ENCODE measurements at places on chromosomes 5 and 9.

- DNase-seq = no peak
Measured at GRCh38 chr5:2338686-2339085, 412.8 kb downstream of the IRX2 start.

GRCh38 chr9:21455320-21455719 lies 15.1 kb downstream of the IFNA1 start:
- DNase-seq = no peak

GRCh38 chr9:111154081-111154562 lies 115.9 kb upstream of the LPAR1 start:
- DNase-seq = no peak

- DNase-seq = no peak
Measured at GRCh38 chr9:15612962-15613361, 60.1 kb downstream of the CCDC171 start.

GRCh38 chr5:420632-421286 lies 22.2 kb upstream of the EXOC3 start:
- no peak for DNase-seq

GRCh38 chr5:11166923-11167322 lies 405.9 kb upstream of the DAP start:
- no peak for DNase-seq

GRCh38 chr9:130667120-130667435 lies 2.7 kb downstream of the PRDM12 start:
- no peak for DNase-seq

GRCh38 chr9:36401164-36401740 lies 1.2 kb upstream of the RNF38 start:
- DNase-seq = peak; percentile 49

GRCh38 chr5:8462565-8462964 lies 593.6 kb downstream of the MTRR start:
- DNase-seq = no peak

GRCh38 chr9:120541921-120542320 lies 38.0 kb downstream of the CDK5RAP2 start:
- DNase-seq = no peak

- no peak for DNase-seq
Measured at GRCh38 chr5:133934822-133935666, 33.4 kb downstream of the C5orf15 start.

DNA sequence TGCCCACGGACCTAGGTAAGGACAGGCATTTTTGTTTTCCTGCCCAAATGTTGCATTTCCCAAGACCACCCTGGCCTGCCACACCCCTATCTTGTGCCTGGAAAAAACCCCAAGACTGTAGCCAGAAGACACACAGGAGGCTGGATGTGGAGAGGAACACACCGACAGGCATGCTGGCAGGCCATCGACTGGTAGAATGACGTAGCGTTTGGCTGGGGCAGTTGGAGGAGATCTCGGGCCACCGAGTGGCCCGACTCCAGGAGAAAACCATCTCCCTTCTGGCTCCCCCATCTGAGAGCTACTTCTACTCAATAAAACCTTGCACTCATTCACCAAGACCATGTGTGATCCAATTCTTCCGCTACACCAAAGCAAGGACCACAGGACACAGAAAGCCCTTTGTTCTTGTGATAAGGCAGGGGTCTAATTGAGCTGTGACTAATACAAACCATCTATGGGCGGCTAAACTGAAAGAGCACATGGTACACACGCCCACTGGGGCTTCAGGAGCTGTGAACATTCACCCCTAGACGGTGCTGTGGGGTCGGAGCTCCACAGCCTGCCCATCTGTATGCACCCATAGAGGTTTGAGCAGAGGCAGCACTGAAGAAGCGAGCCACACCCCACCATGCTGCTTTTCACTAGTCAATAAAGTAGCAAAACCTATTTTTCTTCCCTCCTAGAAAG lies 38.9 kb upstream of the N4BP3 start:
- no peak for DNase-seq

DNA sequence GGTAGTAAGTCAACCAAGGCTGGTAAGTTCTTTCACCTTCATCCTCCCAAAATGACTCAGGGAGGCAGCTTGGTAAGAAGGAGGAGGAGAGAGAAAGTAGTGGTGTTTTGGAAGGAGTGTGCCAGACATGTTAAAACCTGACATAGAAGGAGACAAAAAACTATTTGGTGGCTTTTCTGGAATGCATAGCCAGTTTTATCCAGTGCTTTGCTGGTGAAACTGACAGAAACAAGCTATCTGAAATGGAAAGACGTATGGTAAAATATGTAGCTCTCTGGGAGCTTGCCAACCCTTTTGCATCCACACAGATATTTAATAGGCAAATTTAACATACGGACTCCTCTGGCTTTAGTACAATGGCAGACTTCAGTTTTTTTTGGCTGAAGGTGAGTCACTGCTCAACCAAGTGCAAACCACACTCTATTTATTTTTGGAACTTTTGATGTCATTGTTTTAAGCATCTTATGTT lies 45.4 kb downstream of the RAB14 start:
- DNase-seq = peak; percentile 28

- DNase-seq = no peak
Measured at GRCh38 chr5:142794537-142794936, 24.4 kb downstream of the ARHGAP26 start.

- peak; percentile 87 for DNase-seq
Measured at GRCh38 chr9:95857124-95857523, 18.4 kb upstream of the ERCC6L2 start.

GRCh38 chr5:76085243-76085579 lies 2.0 kb downstream of the SV2C start:
- DNase-seq = no peak

GRCh38 chr5:159003045-159004030 lies 96.4 kb downstream of the EBF1 start:
- no peak for DNase-seq

GRCh38 chr5:120298981-120299380 lies 165.1 kb upstream of the PRR16 start:
- DNase-seq = no peak

DNA sequence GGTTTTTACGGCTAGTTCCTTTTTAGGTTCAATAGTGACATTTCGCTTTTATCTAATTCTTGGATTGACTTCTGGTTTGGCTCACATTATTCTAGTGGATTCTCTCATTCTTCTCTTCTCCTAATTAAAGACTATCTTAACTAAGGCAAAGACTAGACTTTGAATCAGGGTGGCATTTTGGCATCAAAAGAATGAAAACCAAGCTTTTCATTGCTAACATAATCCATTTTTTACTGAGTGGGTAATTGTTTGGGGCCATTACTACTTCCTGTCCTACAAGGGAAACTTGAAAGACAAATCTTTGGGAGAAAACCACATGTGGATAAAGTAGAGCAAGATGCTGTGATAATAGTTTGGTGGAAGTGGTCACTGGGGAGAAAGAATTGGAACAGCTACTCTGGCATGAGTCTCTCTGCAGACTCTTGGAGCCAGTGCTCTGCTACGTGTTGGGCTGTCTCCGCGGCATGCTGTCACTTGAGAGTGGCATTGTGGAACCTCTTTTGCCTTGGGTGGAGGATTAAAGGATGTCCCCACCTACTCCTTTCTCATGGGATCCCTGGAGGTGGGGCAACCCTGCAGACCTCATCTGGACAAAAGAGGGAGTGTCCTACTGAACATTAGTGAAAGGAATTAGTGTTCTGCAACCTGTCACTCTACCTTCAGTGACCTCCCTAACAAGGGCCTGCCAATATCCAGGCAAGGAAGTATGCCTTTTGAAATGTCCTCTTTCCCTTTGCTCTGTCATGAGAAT lies 280.4 kb downstream of the PSAT1 start:
- no peak for DNase-seq

- DNase-seq = no peak
Measured at GRCh38 chr5:110896901-110897300, 158.1 kb downstream of the SLC25A46 start.

GRCh38 chr5:102874054-102874453 lies 118.9 kb downstream of the PAM start:
- DNase-seq = no peak

GRCh38 chr9:106929471-106930177 lies 66.7 kb downstream of the ZNF462 start:
- DNase-seq = no peak

GRCh38 chr5:103263054-103263453 lies 4.5 kb downstream of the MACIR start:
- no peak for DNase-seq

- no peak for DNase-seq
Measured at GRCh38 chr9:135885100-135885853, 22.1 kb downstream of the CAMSAP1 start.

DNA sequence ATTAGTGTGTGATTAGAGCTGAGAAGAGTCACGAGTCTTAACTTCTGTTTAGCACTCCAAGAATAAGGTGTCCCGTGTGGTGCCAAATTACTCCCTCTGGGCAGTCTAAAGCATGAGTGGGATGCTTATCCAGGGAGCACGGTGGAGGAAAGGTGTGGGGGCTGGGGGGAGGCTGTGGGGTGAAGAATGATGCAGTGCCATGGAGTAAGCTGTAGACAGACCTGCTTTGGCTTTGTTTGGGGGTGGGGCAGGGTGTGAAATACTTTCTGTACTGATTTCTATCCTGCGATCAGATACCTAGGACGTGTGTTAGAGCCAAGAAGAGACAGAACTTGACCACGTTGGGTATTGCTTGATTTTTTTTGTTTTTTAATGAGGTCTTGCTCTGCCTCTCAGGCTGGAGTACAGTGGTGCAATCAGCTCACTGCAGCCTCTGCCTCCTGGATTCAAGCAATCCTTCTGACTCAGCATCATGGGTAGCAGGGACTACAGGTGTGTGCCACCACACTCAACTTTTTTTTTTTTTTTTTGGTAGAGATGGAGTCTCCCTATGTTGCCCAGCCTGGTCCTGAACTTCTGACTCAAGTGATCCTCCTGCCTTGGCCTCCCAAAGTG lies 232.8 kb downstream of the MAN2A1 start:
- no peak for DNase-seq

DNA sequence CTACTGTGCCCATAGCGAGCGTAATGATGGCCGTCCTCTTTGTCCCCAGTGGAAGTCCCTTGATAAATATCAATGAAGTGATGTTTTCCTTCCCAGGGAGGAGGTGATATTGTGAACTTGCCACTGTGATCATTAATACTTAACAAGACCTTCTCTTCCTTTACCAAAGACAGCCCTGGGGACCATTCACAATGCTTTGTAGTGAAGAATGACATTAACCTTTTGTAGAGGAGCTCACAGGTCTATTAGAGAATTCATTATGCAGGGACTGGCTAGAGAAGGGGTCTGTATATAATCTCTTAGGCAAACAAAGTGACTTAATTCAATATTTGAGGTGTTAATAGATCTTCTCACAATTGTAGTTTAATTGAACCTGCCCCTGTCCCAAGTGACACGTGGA lies 452.9 kb upstream of the DMAC1 start:
- DNase-seq = no peak

DNA sequence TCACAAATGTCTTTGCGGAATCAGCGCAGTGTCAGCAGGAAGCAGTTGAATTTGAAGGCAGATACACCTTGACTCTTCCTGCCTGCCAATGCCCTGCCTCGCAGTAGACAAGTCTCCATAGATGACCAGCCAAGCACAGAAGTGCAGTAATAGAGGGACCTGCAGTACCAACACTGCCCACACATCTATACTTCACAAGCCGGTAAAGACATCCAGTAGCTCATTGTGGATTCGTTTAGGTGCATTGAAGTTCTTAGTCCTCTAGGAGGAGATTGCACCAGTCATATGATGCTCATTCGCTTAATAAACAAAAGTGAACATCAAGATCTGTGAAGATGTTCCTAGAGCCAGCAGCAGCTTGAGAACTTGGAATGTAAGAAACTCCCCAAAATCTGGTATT lies 7.1 kb upstream of the IFNA2 start:
- no peak for DNase-seq

- DNase-seq = no peak
Measured at GRCh38 chr5:161804263-161804662, 43.7 kb upstream of the GABRA1 start.

GRCh38 chr5:39164016-39164415 lies 55.3 kb downstream of the FYB1 start:
- no peak for DNase-seq

GRCh38 chr9:85408494-85408893 lies 333.3 kb downstream of the AGTPBP1 start:
- DNase-seq = no peak

DNA sequence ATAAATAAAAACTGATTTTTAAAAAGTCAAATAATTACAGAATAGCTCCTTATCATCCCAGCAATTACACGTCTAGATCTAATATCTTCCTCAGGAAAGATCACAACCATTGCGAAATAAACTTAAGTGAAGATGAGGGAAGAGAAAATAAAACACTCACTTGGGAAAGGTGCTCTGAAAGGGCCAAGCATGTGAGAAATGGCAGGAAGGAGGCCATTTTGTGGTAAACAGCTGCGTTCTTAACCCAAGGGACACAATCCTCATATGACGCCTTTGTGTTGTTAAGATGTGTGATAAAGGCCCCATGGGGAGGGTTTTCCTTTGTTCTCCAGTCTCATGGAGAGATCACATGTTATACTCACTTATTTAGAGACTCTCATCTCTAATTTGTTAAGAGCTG lies 32.5 kb downstream of the JAKMIP2 start:
- DNase-seq = no peak

- no peak for DNase-seq
Measured at GRCh38 chr9:92770360-92770995, 5.8 kb upstream of the BICD2 start.

DNA sequence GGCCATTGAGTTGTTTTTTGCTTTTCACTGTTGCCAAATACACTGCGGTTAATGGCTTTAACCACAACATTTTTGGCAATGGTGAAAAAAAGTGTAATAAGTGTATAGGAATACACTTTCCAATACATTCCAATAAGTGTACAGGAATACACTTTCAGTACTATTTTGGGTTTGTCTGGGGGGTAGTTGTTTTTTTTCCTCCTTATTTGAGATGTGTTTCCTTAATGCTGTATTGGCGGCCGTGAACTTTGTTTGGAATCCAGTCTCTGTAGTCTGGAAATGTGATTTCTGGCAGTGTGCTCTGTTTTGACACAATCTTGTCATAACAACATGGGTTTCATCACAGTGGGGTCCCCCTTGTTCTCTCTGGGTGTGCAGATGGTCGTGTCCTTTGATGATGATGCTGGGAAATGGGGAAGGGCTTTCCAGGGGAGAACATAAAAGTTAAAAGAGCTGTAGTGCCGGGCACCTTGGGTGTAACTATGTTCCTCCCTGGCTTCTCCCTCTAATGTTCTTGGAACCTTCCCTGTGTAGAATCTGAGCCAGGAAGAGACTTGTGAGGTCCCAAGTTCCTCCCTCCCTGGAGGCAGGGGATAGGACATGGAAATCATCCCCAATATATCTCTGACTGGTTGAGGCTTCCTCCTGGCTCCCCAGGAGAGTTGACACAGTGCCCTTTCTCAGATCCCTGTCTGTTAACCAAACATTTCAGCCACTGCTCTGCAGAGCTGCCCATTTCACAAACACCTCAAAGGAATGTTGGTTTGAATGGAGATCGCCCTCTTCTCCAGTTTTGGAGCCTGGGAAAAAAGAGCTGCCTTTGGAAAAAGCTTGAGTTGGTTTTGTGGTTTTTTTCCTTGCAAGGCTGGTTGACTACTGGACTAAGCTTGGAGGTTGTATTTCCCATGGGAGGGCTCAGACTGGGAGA lies 44.8 kb downstream of the RCL1 start:
- DNase-seq = peak; percentile 49

- DNase-seq = no peak
Measured at GRCh38 chr5:36031223-36031622, 35.5 kb downstream of the UGT3A2 start.

- no peak for DNase-seq
Measured at GRCh38 chr5:80919678-80920196, 40.4 kb upstream of the RASGRF2 start.

GRCh38 chr5:164289526-164289925 lies 784.1 kb downstream of the MAT2B start:
- no peak for DNase-seq

All from PC-9 (cell line).